Kidney (tissue), 22 donors: ENCODE measurements at places on chromosomes 1 and 21. TPM values are rescaled to one million over a fixed set of nuclear protein-coding genes. Genes with fewer than 3 reads are reported as not detected.

Gene NES
- polyA plus RNA-seq = 44.3 TPM

Gene EPHA2
- 5.5 TPM for polyA plus RNA-seq

Gene NBPF6
- polyA plus RNA-seq = not detected

Gene LIX1L
- polyA plus RNA-seq = 10.0 TPM

DNA sequence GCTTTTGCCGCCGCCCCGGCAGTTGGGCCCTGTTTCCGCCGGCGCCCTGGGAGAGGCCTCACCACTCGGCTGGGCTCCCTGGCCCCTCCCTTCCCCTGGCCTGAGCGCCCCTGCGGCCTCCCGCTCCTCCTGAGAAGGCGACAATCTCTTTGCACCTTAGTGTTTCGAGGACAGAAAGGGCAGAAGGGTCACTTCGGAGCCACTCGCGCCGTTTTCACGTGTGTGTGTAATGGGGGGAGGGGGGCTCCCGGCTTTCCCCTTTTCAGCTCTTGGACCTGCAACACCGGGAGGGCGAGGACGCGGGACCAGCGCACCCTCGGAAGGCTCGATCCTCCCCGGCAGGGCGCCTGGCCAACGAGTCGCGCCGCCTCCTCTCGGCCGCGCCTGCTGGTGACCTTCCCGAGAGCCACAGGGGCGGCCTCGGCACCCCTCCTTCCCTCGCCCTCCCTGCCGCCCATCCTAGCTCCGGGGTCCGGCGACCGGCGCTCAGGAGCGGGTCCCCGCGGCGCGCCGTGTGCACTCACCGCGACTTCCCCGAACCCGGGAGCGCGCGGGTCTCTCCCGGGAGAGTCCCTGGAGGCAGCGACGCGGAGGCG lies 432 bp upstream of the SIM2 start:
- peak; percentile 72 for DNase-seq

DNA sequence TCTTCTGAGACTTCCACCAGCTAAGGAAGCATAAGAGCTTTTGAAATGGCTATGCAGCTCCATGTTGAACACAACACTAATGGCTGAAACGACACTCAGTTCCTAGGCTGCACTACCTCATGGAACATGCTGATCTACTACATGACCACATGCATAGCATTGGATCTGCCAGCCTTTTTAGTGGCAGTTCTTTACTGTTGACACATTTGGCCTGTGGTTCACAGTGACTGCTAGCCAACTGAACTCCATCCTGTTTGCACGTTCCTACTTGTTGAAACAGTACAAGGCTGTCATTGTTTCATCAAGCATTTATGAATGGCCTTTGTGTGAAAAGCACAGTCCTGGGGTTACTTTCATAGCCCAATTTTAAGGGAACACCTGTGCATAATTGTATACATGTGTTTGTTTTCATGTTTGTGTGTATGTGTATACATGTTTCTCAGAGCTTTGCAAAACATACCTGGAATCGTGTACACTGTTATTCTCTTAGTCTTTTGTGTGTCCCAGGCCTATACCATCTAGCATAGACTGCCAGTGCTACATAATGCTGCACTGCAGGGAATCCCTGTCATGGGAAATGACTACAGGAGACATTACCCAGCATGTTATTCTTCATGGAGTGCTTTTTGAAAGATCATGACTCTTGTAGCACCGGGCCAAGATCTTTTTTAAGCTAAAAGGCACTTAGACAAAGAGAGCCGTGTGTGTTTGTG lies 179.6 kb upstream of the ESRRG start:
- DNase-seq = no peak

- no peak for DNase-seq
Observed at GRCh38 chr21:33008333-33009051, 17.2 kb upstream of the OLIG2 start.
